ENCODE measurements at places on chromosomes 2 and 18. TPM values are rescaled to one million over a fixed set of nuclear protein-coding genes. Genes with fewer than 3 reads are reported as not detected.
A peak's percentile ranks its signal among the peaks of the same experiment; 100 is the strongest.

EDAR gene
- total RNA-seq, result 0.06 TPM

PID1 gene
- total RNA-seq, result 3.5 TPM

NCKAP5 gene
- 1.3 TPM for total RNA-seq

GAD1 gene
- total RNA-seq, result 0.28 TPM

CFAP65 gene
- 0.14 TPM for total RNA-seq

DNA sequence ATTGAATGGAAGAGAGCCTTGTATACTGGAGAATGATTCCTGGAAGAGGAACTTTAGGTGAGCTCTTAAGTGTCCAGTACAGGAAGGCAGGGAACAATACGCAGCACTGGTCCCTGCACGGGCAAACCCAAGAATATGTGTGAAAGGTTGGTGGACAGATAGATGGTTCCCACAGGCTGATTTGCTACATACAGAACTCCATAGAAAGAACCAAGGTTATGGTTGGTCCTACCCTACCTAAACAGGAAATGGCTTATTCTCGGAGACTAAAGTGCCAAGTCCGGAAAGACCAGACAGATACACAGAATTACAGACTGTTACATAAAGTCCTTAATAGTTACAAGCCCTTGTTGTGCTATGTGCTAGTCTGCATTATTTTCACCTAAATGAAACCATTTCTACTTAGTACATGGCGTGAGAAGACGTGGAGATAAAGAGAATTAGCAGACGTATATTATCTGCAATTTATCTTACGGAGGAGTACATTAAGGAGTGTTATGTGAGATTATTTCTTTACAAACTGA lies 1.2 kb downstream of the REV1 start:
- no peaks in the 10 kb centered on the region for H3K36me3 ChIP-seq
- no peak for DNase-seq
- peaks cover 4% of the 10 kb centered on the region for H3K4me1 ChIP-seq
- H3K27me3 ChIP-seq, result no peaks in the 10 kb centered on the region
- H3K4me3 ChIP-seq, result peak overlapping the region; percentile 84

DNA sequence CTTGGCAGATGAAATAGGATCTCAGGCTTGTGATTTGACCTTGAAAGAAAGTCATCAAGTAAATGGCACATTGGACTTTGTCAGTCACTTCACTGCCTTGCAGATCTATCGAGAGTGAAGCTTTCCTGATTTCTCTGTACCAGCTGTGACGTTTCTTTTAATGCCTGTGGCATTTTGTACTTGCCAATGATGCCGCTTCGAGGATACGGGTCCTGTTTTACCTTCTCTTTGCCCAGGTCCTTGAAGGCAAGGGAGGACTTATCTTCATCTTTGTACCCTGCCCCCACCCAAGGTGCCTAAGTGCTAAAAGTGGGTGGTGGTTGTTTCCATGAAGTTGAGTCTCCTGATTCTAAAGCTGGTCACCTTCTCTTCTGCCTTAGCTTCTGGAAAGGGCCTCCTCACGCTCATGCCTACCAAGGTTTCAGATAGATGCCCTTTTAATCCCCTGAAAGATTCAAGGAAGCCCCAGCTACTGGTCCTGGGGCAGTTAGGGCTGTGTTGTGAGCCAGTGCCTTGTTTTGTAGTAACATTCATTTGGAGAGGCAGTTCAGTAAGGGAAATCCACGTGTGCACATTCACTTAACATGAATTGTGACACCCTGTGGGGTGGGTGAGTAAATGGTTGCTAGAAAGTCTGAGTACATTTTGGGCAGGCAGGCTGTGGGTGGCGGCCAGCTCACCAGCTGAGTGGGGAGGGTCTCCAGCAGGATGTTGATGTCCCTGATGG lies 6.1 kb downstream of the LBH start:
- H3K27ac ChIP-seq, result no peak overlapping the region
- H3K4me3 ChIP-seq, result no peak overlapping the region
- H3K4me1 ChIP-seq, result no peaks in the 10 kb centered on the region
- no peaks in the 10 kb centered on the region for H3K27me3 ChIP-seq

DNA sequence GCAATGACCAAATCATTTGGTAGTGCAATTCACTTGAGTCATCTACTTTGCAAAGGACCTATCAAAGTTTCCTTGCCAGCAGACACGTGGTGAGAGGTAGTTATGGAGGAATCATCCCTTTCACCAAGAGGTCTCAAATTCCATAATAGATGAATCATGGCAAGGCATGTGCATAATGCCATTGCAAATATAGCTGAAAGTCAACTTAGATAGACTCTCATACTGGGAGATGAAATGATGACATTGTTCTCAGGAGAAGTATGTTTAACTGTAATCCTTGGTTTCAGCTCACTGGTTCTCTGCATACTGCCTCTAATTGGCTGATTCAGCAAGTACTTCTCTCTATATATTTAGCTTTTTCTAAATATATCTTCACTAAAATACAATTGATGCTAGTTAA lies 57.2 kb downstream of the CALCRL start:
- no peak for DNase-seq
- no peak overlapping the region for H3K4me3 ChIP-seq
- no peak overlapping the region for H3K27ac ChIP-seq
- H3K4me1 ChIP-seq, result no peaks in the 10 kb centered on the region

DNA sequence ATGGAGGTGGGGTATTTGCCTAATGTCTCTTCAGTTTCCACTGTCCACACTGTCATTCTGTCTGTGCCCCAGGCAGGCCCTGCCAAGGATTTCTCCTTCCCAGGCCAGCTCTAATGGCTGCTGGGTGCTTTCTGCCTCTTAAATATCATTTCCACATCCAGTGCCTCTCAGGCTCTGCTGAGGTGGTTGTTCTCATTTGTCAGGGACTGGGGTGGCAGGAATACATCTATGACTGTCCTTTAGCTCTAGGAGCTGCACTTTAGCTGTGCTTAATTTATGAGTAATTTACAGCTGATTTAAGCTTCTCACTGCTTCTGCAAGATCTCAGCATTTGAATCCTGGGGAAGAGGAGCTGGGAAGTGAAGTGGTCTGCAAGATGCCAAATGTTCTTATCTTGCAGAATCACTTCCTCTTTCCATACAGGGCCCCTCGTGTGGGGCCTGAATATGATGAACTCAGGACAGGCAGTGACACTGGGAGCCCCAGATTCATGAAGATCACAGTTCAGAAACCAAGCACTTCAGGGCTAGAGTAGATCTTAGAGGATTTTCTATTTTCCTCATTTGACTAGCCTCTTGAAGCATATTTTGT lies 150.2 kb downstream of the FSHR start:
- DNase-seq, result no peak
- H3K4me1 ChIP-seq, result peaks cover 4% of the 10 kb centered on the region
- no peaks in the 10 kb centered on the region for H3K27me3 ChIP-seq
- no peak overlapping the region for H3K27ac ChIP-seq
- no peaks in the 10 kb centered on the region for H3K36me3 ChIP-seq
- no peak overlapping the region for H3K4me3 ChIP-seq

DNA sequence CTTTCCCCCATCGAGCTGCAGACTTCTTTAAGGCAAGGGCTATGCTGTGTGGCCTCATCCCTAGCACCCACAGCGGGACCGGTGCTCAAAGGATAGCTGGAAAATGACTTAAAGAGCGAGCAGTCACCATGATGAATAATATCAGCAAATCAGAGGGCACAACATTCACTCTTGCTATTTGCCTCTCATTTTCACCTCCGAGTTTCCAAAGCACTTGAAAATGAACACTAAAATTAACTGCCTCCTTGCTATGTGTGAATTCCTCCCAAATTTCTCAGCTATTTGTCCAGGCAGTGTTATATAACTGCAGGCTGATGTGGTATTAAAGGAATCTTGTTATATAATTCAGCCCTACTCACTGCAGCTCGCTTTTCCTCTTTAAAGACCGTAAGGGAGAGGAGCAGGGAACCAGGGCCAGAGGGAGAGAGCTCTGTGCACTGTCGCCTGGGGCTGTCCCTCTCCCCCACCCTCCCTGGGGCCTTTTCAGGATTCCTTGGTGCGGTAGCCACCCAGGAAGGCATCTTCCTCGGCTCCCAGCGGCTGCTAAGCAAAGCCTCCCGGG lies 1.4 kb downstream of the CYS1 start:
- no peaks in the 10 kb centered on the region for H3K4me1 ChIP-seq
- peak overlapping the region; percentile 40 for H3K4me3 ChIP-seq
- H3K27me3 ChIP-seq, result no peaks in the 10 kb centered on the region
- H3K27ac ChIP-seq, result peak overlapping the region; percentile 61
- H3K36me3 ChIP-seq, result no peaks in the 10 kb centered on the region

GRCh38 chr2:151905963-151906632 lies 77.9 kb upstream of the ARL5A start:
- H3K4me3 ChIP-seq, result no peak overlapping the region
- H3K27ac ChIP-seq, result no peak overlapping the region
- H3K27me3 ChIP-seq, result no peaks in the 10 kb centered on the region
- DNase-seq, result no peak
- H3K4me1 ChIP-seq, result no peaks in the 10 kb centered on the region

- DNase-seq, result no peak
- H3K4me3 ChIP-seq, result no peak overlapping the region
- H3K27ac ChIP-seq, result no peak overlapping the region
Observed at GRCh38 chr2:223541546-223541945, 60.6 kb downstream of the SCG2 start.

GRCh38 chr2:159600752-159601151 lies 15.6 kb downstream of the BAZ2B start:
- H3K36me3 ChIP-seq, result no peaks in the 10 kb centered on the region
- peaks cover 9% of the 10 kb centered on the region for H3K4me1 ChIP-seq
- no peak overlapping the region for H3K27ac ChIP-seq
- H3K27me3 ChIP-seq, result no peaks in the 10 kb centered on the region

DNA sequence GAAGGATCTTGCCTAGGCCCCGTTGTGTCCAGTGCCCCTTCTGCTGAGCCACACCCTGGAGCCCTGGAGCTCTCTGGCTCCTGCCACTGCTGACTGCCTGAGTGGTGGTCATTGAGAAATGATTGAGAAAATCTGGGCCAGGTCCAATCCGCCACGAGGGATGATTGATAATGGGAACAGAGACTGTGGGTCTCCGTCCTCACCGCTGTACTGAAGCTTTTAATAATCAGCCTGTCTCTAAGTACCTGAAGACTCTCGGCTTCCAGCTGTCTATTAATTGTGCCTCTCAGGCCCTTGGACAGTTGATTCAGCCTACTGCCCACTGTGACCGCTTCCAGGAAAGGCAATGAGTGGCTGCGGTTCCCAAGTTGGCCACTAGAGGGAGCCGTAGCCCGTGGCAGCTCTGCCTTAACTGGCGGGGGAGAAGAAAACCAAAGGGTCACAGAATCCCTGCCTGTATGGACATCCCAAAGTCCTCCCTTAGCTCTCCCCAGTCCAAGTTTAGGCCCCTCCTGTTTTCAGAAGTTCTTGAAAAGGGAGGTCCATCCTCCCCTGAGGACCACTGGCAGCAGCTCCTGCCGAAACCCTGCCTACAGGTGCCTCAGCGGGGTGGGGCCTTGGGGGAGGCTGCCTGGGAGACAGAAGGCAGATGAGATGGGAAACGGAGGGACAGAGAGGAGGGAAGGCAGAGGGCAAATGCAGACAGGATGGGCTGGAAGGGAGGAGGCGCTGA lies 213.6 kb downstream of the TNS1 start:
- no peak overlapping the region for H3K27ac ChIP-seq
- H3K36me3 ChIP-seq, result no peaks in the 10 kb centered on the region
- no peaks in the 10 kb centered on the region for H3K4me1 ChIP-seq
- DNase-seq, result peak; percentile 97

DNA sequence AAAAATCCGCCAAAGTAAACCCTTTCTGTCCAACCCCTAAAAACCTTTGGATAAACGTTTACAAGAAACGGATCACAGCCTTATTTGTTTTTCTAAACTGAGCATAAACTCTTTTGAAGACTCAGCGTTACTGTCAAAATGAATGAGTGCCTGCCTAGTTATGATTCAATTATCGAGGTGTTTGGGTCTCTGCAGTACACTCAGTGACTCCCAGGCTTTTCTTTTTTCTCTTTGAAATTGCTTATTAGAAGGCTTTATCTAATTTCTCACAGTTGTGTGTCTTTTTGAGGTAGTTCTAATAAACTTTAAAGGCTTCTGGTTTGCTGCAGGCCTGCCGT lies 663 bp downstream of the RHBDD1 start:
- H3K27me3 ChIP-seq, result no peaks in the 10 kb centered on the region
- H3K27ac ChIP-seq, result peak overlapping the region; percentile 99
- peaks cover 6% of the 10 kb centered on the region for H3K36me3 ChIP-seq
- no peak for DNase-seq
- H3K4me1 ChIP-seq, result peaks cover 20% of the 10 kb centered on the region

DNA sequence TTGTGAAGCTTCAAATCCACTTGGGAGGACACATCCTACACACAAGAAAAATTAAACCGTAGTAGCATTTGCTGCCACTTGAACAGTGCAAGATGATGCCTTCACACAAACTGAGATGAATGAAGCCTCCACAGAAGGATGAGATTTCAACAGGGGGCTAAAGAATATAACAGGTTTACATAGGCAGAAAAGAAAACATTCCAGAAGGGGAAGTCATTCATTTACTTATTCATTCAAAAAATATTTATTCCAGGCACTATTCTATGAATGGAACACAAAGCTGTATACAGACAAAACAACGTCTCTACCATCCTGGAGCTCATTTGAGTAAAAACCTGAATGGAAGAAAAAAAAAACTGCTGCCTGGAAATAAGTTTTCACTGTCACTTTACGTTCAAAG lies 170.5 kb downstream of the CDH20 start:
- no peak for DNase-seq
- no peaks in the 10 kb centered on the region for H3K4me1 ChIP-seq
- H3K4me3 ChIP-seq, result no peak overlapping the region
- H3K27me3 ChIP-seq, result no peaks in the 10 kb centered on the region

DNA sequence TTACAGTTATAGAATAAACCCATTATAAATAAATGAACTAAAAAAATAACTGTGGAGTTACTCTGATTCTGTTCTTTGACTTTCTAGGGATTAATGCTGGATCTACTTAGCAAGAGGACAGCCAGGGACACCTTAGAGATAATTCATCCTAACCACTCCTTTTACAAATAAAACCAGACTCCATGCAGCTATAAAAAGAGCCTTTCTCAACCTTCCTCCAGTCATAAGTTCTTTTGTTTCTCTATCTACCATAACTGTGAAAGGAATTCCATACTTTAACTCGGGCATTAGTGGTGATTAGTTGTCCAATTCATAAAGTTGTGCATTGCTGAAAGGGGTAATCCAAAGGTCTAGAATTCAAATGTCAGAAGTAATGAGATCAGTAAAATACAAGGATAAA lies 682.4 kb downstream of the DPP10 start:
- H3K4me3 ChIP-seq, result no peak overlapping the region
- no peak overlapping the region for H3K27ac ChIP-seq
- no peaks in the 10 kb centered on the region for H3K27me3 ChIP-seq
- no peaks in the 10 kb centered on the region for H3K4me1 ChIP-seq
- no peaks in the 10 kb centered on the region for H3K36me3 ChIP-seq
- DNase-seq, result no peak

DNA sequence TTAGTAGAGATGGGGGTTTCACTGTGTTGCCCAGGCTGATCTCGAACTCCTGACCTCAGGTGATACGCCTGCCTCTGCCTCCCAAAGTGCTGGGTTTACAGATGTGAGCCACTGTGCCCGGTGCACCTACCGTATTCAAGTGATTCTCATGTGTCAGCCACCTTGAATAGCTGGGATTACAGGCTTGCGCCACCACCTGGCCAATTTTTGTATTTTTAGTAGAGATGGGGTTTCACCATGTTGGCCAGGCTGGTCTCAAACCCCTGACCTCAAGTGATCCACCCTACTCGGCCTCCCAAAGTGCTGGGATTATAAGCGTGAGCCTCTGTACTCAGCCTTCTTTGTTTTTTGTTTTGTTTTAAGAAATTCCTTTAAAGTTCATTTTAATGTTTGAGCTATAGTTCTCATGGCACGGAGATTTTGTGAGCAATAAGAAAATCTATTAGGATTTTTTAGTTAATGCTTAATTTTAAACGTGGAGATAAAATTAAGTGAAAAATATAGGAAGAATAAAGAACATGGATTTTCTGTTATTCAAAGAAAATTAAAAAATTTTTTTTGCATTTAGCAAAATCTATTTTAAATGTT lies 242.6 kb downstream of the PHLPP1 start:
- no peaks in the 10 kb centered on the region for H3K27me3 ChIP-seq
- H3K4me1 ChIP-seq, result no peaks in the 10 kb centered on the region
- H3K27ac ChIP-seq, result no peak overlapping the region
- no peaks in the 10 kb centered on the region for H3K36me3 ChIP-seq
- peak; percentile 30 for DNase-seq

Data from pancreas (tissue), 10 donors.